ENCODE measurements at places on chromosomes 7 and 10. TPM values are rescaled to one million over a fixed set of nuclear protein-coding genes. Genes with fewer than 3 reads are reported as not detected.

GRCh38 chr7:30925117-30925516 is 13.5 kb downstream of the AQP1 start:
- no peaks in the 10 kb centered on the region for H3K27me3 ChIP-seq
- no peaks in the 10 kb centered on the region for H3K4me1 ChIP-seq
- no peak overlapping the region for H3K27ac ChIP-seq
- H3K4me3 ChIP-seq, result no peak overlapping the region
- H3K36me3 ChIP-seq, result no peaks in the 10 kb centered on the region

DNA sequence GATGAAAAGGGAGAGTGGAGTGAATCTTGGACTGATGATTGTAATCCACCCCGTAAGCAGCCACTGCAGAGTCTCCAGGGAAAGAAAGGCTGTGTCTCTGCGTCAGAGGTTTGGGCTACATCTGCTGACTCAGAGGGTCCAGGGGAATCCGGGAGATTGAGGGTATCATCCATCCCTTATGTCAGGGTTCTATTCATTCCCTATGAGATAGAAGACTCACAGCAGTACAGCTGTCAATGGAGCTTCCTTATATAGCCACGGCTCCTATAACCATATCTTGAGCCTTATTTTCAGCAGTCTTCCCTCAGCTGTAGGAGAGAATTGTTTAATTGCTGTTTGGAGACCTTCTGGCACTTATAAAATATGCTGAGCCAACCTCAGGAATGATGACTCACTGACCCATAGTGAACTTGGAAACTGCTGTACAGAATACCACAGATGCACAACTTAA is 558.2 kb upstream of the PFKP start:
- no peak overlapping the region for H3K4me3 ChIP-seq
- no peaks in the 10 kb centered on the region for H3K36me3 ChIP-seq
- H3K4me1 ChIP-seq, result no peaks in the 10 kb centered on the region
- DNase-seq, result no peak
- peaks cover 8% of the 10 kb centered on the region for H3K27me3 ChIP-seq
- no peak overlapping the region for H3K27ac ChIP-seq

VGF gene
- total RNA-seq, result 0.09 TPM

- DNase-seq, result peak; percentile 10
- H3K4me3 ChIP-seq, result no peak overlapping the region
- H3K27ac ChIP-seq, result no peak overlapping the region
- H3K4me1 ChIP-seq, result no peaks in the 10 kb centered on the region
Observed at GRCh38 chr7:46015107-46015868, 94.2 kb upstream of the IGFBP3 start.

DNA sequence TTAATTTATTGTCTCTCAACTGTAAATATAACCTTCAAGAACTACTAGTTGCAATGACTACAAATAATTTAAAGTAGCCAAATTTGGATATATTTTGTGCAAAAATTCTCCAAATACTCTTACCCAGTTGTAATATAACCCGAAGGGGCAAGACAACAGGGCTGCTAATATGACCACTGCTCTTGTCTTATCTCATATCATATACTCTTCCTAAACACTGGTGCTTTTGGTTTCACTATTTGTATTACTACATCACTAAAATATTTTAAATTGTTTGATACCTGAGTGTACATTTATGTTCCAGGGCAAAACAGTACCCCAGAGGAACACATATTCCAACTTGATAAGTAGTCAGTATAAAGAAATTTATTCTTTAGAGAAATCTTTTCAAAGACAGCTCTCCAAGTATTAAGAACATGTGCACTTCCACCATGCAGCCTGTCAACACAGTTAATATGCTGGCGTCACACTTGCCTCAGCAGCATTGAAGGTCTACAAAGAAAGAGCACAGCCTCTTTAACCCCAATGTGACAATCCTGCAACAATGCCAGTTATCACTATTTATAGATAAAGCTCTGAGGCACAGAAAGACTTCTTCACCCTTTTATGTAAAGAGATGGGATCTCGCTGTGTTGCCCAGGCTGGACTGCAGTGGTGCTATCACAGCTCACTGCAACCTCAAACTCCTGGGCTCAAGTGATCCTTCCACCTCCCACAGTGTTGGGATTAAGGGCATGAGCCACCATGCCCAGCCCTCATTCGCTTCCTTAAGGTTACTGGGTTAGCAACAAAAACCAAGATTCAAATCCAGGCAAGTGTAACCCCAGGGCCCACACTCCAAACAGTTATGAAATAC is 37.8 kb downstream of the RHEB start:
- H3K27ac ChIP-seq, result no peak overlapping the region
- H3K4me1 ChIP-seq, result peaks cover 26% of the 10 kb centered on the region
- no peaks in the 10 kb centered on the region for H3K27me3 ChIP-seq
- DNase-seq, result no peak

Measured in activated CD4-positive, alpha-beta T cell treated with anti-CD3 and anti-CD28 coated beads for 36 hours (primary cell).